ENCODE measurements at places on chromosomes 4 and X.

DNA sequence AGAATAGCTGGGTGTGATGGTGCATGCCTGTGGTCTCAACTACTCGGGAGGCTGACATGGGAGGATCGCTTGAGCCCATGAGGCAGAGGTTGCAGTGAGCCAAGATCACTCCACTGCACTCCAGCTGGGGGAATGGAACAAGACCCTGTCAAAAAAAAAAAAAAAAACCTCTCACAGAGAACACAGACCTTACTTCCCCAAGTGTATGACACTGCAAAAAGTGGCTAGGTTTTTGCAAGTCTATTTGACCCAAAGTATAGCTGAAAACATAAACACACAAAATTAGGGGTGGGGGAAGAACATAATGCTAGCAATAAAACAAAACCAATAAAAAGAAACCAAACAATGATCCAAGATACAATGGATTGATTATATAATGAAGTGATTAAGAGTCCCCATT lies 6.7 kb downstream of the LAMP2 start:
- no peak for DNase-seq

DNA sequence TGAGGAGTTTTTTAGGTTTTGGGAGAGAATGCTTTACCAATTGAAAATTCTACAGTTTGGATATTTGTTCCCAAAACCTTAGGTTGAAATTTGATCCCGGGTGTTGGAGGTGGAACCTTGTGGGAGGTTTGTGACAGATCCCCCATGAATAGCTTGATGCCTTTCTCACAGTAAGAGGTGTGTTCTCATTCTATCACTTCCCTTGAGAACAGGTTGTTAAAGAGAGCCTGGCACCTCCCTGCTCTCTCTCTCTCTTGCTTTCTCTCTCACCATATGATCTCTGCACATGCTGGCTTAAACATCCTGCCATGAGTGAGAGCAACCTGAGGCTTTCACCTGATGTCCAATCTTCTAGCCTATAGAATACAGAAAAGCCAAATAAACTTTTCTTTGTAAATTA lies 1475.5 kb upstream of the AGA start:
- DNase-seq = no peak

GRCh38 chr4:71466775-71467174 lies 128.0 kb downstream of the SLC4A4 start:
- DNase-seq = no peak

DNA sequence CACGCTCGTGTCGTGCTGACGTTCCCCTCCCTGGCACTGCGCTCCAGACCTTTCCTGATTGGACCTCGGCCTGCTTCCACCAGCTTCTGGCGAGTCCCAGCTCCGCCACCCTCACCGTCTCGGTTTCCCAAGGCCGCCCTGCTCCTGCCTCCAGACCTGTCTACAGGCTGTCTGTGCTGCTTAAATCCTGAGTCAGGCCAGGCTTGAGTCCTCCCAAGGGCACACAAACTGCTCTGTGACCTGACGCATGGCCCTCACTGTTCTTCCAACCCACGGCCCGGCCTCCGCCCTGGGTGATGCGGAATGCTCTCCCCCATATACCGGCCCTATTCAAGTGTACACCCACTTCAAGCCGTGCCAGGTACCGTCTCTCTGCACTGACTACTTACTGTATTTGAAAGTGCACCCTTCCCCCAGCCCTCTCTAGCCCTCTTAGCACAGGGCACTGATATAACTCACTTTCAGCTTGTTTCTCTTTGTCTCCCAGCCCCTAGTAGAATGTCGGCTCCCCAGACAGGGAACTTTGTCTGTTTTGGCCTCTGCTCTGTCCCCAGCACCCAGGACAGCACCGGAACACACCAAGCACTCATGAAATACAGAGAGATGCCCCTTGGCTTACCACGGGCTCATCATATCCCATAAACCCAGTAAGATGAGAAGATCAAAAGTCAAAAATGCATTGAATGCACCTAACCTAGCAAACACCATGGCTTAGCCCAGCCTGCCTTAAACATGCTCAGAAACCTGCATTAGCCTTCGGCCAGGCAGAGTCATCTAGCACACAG lies 63.1 kb upstream of the AFAP1 start:
- no peak for DNase-seq

DNA sequence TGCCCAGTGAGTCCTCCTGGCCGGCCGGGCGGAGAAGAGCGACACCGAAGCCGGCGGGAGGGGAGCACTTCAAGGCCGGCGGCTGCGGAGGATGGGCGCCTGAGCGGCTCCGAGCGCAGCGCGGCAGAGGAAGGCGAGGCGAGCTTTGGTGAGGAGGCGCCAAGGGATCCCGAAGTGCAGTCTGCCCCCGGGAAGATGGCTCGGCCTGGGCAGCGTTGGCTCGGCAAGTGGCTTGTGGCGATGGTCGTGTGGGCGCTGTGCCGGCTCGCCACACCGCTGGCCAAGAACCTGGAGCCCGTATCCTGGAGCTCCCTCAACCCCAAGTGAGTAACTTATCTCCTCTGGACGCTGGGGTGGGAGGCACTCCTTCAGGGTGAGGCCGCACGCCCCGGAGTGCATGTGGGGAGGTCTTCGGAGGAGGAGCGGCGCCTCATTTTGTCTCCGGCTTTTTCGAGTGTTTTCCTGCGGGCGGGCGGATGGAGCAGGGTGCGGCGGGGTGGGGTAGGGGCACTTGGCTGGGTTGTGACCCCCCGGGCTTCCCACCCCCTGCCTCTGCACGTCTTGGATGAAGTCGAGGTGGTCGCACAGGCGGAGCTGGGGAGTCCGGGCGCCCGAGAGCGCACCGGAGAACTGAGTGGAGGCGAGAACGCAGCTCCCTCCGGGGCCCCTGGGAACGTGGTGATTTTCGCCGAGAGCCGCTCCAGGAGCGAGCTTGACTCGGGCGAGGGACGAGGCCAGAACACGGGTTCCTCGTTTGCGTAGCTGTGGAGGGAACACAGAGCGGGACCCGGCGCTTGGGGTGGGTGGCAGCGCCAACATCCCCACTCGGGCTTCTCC lies 979 bp downstream of the EFNB1 start:
- DNase-seq = no peak

DNA sequence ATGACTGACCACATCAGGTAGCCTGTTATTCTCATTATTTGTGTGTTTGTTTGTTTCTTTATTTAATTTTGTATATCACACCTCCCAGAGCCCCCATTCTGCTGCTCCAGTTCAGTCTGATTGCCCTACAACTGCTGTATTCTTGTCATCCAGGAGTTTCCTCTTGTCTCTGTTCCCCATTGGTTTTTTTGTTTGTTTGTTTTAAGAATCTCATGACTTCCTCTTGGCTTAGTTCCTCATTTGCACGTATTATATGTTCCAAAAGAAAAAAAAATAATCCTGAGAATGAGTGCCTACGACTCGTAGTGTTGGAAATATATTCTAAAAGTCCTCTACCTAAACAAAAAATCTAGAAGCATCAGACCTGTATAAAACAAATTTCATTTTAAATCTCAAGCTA lies 142.3 kb upstream of the SLIT2 start:
- no peak for DNase-seq

DNA sequence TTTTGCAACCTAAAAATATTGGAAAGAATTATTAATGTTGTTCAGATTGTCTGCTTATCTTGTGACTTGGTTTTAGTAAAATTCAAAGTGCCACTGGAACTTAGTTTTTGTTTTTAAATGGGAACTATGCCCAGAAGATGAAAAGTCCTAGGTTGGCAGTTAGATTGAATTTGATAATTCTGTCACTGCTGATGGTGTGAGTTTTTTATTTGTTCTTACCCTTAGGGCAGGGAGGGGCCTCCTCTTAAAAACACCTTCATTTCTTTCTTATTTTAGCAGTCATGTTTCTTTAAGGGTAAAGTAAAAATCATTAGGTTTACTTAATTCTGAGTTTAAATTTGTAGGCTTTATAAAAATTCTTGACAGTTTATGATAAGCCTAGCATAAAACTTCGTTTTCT lies 80.6 kb downstream of the AFF1 start:
- no peak for DNase-seq

- DNase-seq = no peak
Observed at GRCh38 chr4:84574069-84574720, 8.7 kb upstream of the CDS1 start.

- DNase-seq = no peak
Observed at GRCh38 chr4:31370866-31371465, 650.8 kb downstream of the PCDH7 start.

- no peak for DNase-seq
Observed at GRCh38 chr4:86924811-86925210, 10.0 kb upstream of the AFF1 start.

GRCh38 chrX:11113731-11114130 lies 2.6 kb downstream of the HCCS start:
- DNase-seq = no peak

DNA sequence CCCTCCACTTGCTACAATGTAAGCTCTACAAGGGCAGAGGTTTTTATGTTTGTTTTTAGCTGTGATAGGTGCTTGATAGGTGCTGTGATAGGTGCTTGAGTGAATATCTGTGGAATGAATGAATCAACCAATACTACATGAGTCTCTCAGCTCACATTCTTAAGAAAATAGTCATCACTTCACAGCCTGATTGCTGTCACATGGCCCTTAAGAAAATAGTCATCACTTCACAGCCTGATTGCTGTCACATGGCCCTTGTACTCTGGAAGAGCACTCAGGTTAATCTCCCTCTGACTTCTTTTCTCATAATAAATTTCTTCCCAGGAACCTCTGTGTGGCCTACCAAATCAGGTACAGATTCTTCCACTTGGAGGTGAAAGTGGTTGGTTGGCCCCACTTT lies 335.2 kb downstream of the TENM3 start:
- no peak for DNase-seq

- no peak for DNase-seq
Observed at GRCh38 chr4:86014599-86014998, 345.3 kb downstream of the MAPK10 start.

GRCh38 chr4:7428261-7429068 lies 6.3 kb downstream of the PSAPL1 start:
- DNase-seq = no peak

GRCh38 chrX:17692709-17693346 lies 44.5 kb upstream of the SCML1 start:
- DNase-seq = no peak

DNA sequence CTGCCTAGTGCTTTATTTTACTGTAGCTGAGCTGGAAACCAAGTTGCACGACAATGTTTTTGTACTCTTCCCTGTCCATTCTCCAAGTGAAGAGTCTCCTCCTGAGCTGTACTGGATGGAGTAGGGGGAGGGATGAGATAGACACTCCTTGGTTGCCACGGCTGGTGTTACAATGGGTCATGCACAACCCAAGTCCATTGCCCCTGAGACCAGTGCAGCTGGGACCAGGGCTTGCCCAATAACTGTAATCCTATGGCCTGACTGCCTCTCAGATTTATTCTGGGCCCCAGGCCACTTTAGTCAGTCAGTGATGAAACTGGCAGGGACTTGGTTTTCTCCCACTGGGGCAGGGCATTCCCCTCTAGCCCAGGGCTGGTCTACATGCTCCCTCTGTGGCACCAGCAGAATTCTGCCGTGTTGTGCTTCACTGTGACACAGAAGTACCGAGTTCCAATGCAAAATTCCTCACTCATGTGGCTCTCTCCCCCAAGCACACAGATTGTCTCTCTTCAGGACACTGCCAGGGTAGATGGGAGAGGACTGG lies 203.3 kb upstream of the PCDH18 start:
- no peak for DNase-seq

DNA sequence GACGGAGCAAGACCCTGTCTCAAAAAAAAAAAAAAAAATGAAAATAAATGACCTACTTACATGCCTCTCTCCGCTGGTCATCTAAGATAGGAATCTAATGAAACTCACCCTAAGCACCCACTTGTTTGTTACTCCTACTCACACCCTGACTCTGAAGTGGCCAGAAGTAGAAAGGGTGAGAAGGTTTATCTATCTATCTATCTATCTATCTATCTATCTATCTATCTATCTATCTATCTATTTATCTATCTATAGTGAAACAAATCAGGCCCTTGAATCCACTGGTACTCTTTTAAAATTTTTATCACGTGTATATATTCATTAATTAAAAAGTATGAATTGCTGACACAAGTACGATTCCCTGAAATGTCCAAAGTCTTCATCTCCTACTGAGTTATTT lies 75.2 kb downstream of the SLC10A7 start:
- no peak for DNase-seq

- no peak for DNase-seq
Observed at GRCh38 chrX:140664939-140665338, 44.6 kb upstream of the LINC00632 start.

DNA sequence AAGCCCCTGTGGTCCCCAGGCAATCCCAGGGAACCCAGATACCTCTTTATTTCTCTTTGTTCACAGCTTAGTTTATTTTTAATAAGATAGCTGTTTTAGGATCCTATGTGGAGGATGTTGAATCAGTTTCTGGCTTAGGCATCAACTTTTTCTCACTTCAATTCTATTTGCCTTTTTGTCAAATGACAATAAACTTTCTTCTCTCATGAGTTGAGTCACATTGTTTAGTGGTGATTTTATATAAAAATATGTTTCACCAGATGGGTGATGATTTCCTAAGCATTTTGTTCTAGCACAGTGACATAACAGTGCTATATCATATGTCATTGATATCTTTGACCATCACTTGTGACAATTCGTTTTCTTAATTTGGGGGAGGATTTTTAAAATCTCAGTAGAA lies 198.1 kb upstream of the PUDP start:
- no peak for DNase-seq

GRCh38 chr4:187479511-187479910 lies 516.1 kb upstream of the ZFP42 start:
- DNase-seq = no peak

DNA sequence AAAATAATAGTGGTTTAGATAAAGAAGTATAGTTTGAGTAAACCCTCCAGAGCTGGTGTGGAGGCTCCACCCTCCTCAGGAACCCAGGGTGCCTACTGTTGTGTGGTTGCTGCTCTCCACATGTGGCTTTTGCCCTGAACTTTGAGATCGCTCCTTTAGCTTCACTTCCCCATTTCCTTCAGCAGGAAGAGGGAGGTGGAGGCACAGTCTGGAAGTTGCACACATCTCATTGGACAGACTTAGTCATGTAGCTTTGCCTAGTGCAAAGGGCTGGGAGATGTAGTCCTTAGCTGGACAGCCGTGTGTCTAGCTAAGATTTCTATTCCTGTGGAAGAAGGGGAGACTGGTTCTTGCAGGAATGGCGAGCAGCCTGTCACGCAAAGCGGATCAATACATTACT lies 37.9 kb downstream of the RGS12 start:
- DNase-seq = no peak

- DNase-seq = no peak
Observed at GRCh38 chrX:39907964-39908661, 189.6 kb downstream of the BCOR start.

GRCh38 chrX:5474282-5474681 lies 754.4 kb downstream of the NLGN4X start:
- no peak for DNase-seq

Data from central memory CD8-positive, alpha-beta T cell (primary cell).